Activated T-cell treated with anti-CD3 and anti-CD28 coated beads, Interleukin-2, amount 50 U/mL, for 72 hours (primary cell): ENCODE measurements at places on chromosomes 6 and 20.

- DNase-seq: no peak
Measured at GRCh38 chr20:18571578-18571977, 4.3 kb downstream of the SMIM26 start.

DNA sequence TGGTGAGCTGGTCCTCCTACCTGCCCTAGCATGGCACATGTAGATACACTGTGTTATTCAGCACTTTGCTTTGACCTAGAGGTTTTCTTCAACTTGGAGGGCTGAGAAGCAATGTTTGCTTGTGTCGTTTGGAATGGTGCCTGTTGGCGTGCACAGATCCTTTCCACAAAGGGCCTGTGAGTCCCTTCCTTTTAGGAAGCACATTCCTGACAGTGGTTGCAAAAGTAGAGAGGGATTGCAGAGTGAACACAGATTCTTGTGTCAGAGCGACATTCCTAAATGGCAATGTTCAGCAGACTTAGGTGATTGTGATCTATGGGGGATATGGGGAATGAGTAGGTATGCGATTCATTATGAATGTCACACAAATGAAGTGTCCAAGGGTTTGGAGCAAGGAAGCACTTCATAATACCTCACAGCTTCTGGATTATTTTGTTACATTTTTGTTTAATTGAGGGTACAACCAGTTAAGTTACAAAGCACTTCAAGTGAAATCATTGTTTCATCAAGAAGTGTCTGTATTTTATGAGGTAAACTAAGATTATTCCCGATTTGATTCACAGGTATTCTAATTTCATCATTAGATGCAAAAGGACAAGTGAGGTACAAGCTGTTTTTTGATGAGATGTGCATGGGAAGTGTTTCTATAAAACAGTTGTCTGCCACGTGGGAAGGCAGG, 713 bp upstream of the RNF144B start:
- no peak for DNase-seq

GRCh38 chr6:169620171-169621130, 81.4 kb downstream of the WDR27 start:
- no peak for DNase-seq

DNA sequence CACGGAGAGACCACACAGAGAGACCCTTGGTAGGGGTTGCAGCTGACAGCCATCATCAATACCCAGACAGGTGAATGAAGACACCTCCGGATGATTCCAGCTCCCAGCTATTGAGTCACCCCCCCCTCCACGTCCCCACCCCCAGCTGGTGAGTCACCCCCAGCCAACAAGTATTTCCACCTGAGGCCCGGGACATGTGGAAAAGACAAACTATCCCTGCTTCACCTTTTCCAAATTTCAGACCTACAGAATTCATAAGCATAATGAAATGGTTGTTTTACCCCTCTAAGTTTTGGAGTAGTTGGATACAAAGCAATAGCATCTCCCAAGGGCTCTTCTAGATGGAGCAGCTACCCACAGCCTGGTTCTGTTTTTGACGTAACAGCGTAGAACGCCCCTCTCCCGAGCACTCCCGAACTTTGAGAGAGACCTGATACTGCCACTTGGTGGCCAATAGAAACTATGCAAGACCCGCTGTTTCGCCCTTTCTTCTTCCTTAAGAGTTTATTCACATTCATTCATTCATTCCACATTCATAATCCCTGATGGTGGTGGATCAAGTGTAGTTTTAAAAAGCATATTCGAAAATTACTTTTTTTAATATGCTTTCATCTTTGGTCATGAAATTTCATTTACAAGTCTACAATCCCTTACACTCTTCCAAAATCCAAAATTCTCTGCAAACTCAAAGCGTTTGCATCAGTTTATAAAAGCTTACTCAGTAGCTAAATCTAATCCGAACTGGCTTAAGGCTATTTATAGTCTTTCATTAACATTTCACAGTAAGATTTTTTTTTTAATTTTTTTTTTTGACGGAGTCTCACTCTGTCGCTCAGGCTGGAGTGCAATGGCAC, 15.1 kb upstream of the PPP1R16B start:
- peak; percentile 61 for DNase-seq

- no peak for DNase-seq
Measured at GRCh38 chr6:9647599-9647998, 767.3 kb downstream of the TFAP2A start.

- no peak for DNase-seq
Measured at GRCh38 chr6:156423075-156423474, 354.1 kb upstream of the ARID1B start.

GRCh38 chr20:35702051-35702823, 3.0 kb downstream of the ROMO1 start:
- DNase-seq: no peak

DNA sequence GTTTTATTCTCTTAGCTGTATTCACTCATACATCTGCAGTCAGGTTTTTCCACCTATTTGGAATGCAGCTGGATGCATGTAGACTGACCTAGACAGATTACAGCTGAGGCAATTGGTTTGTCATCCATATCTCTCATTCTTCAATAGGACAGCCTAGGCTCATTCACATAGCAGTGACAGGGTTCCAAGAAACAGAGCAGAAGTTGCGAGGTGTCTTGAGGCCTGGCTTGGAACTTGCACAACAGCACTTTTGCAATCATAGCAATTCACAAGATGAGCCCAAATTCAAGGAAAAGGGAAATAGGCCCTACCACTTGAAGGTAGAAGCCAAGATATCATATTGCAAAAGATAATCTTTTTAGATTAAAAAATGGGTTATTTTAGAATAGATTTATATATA, 508.9 kb upstream of the JAG1 start:
- no peak for DNase-seq

DNA sequence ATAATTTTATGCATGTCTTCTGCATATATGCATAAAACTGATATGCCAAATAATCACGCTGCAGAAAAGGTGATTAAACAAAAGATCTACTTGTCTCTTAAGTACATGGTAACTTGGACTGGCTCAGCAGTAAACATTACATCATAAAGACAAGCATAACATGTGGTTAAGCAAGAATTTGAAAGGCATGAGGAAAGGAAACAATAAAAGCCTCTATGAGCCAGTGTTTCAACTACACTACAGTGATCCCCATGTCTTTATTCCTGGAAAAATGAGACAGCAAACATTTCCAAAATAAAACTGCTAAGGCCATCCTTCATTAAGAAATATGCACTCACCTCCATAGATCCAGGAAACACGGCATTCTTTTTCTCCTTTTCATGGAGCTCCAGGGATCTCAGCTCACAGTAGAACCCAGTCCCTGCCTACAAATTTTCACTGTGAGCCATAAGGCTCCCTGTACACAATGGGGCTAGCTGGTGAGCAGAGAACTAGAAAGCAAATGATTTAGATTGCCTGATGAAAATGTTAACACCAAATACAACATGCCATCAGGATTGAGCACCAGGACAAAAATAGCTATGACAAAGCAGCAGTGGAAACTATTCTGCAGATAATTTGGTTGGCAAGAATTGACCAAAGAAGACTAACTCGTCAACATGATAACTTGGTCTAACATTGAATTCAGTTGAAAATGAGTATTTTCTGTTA, 156.1 kb downstream of the COL21A1 start:
- no peak for DNase-seq

GRCh38 chr6:144478483-144478882, 193.3 kb downstream of the UTRN start:
- no peak for DNase-seq

DNA sequence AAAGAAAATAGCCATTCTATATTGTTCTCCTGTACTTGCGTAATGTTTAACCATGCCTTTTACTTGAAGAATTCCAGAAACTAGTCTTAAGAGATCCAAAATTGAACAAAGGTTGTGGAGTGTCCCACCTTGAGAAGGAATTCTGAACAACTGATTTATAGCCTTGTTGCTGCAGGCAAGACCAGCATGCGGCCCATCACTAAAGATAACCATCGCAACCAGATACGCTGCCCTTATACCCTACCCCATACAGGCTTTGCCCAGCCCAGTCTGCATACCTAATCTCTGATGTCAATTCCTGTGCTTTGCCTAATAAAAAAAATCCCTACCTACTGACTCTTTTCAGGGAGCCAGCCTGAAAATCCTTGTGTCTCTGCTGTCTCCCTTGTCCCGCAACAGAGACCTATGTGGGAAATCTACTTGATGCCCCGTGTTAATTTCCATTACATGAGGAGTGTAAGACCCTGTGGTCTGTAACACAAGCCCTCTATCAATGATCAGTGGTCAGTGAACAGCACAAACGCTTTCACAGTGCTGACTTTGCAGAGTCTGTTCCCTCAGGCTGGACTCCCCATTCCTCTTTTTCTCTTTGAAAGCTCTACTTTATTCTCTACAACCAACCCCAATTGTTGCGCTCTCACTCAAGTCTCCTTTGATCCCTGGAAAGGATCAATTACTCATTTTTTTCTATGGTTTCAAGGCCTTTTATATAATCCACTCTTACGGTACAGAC, 125.7 kb upstream of the BTBD3 start:
- DNase-seq: no peak

DNA sequence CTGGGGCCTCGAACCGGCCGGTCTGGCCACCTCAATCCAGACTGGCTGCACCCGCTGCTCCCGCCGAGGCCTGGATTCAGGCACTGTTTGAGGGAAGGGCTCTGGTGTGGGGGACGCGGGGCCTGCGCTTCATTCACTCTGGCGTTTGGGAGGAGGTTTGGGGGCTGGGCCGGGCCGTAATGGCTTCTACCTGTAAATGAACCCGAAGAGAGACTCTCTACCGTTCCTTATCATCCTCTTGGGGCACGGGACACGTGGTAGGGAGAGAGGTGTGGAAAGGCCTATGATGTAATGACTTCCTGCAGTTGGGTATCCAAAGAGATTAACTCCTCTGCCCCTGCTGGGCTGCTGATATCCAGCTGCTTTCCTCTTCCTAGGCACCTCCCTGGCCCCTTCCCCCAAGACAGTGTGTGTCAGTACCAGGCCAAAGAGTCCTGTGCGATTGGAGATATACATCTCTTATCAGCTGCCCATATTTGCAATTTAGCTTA, 1.8 kb downstream of the FOXO3 start:
- DNase-seq: no peak

DNA sequence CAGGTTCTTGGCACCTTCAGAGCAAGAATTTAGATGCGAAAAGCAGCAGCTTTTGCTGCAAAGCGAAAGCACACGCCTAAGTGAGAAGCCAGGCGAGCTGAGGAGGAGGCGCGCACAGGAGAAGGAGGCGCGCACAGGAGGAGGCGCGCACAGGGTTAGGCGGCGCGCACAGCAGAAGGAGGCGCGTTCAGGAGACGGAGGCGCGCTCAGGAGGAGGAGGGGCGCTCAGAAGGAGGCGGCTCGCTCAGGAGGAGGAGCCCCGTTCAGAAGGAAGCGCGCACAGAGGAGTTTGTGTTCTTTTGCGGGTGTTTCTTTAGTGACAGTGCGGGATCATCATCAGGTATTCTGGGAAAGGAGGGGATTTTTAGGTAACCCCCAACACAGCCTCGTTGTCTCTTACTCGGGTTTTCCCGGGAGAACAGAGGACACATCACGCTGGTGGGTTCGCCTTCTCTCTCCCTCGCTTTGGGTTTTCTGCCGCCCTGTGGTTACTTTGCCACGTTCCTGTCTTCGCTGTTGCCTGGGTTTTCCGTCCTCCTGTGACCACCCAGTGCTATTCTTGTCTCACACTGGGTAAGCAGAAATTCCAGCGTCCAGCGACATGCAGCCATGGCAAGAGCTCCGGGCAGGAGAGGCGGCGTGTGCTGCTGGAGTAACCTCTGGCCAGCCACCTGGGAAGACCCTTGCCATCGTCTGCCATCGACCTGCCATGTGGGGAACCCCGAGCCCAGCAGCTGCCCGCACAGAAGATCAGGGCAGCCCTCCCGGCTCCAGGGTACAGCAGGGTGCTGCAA, 47.0 kb downstream of the WDR27 start:
- DNase-seq: peak; percentile 60

DNA sequence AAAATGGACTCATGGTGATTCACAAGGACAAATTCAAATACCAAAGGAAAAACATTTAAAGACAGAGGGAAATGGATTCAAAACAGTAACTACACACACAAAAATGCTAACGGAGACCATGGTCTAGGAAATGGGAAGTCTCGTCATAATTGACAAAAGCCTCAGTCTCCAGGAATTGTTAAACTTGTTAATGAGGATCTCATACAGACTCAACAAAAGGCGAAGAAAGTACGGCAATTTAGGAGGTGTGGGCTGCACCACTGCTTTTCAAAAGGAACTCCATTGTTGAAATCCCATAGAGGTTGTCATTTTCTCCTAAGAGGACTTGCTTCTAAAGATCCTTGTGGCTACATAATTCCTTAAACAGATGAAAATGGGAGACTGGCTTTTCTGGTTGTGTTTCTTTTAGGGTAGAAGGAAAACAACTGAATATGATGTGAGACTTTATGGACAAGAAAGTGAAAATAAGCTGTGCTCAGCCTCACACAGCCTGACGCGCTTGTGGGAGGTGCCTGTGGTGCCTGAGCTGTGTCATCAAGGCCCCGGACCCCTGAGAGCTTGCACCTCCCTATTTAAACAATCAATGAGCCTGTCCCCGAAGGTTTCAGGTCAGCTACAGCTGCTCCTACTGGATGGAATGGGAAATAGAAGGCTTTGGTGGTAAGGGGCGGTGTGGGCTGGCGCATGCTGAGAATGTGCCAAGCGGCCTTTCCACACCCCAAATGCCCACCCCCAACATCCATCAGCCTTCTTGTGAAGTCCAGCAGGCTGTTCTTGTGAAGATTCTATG, 2.5 kb upstream of the CLDN20 start:
- no peak for DNase-seq

DNA sequence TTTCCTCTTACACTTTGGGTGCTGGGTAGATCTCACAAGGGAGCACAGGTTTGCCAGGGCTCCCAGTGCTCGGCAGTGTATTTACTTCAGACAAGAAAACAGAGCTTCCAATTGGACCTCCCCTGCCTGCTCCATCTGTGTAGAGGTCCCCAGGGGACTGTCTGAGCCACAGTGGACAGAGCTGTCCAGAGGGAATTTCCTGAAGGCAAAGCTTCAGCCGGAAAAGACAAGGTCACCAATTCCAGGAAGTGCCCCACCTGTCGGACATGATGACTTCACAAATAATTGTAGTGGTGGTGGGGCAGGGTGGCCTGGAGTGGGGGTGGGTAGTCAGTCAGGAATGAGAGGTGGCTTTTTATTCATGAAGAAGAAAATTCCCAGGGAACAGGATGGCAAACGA, 18.6 kb downstream of the ADGRF5 start:
- no peak for DNase-seq

GRCh38 chr6:42704251-42704936, 18.0 kb downstream of the PRPH2 start:
- DNase-seq: no peak

- DNase-seq: no peak
Measured at GRCh38 chr6:131635384-131636340, 1.4 kb upstream of the ENPP3 start.
